Erythroblast (primary cell): ENCODE measurements at places on chromosomes 7 and 10.

DNA sequence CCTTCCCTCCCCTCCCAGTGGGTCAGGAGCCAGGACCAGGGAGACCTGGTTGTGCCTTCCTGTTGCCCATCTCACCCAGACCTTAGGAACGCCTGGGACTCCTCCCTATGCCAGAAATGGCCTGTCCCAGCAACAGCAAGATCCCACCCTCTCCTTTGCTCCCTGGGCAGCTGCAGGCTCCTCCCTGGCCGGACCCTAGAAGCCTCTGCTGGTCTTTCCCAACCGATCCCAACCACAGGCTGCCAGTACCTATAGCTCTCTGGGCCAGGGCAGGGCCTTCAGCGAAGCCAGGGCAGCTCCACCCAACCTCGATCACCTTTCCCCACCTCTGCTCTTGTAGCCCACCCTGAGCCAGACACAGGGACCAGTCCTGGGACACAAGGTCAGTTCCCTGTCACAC, 21.9 kb downstream of the LDB3 start:
- DNase-seq: no peak

- no peak for DNase-seq
These were observed 528.5 kb upstream of the MGMT start for GRCh38 chr10:128938558-128938957.

DNA sequence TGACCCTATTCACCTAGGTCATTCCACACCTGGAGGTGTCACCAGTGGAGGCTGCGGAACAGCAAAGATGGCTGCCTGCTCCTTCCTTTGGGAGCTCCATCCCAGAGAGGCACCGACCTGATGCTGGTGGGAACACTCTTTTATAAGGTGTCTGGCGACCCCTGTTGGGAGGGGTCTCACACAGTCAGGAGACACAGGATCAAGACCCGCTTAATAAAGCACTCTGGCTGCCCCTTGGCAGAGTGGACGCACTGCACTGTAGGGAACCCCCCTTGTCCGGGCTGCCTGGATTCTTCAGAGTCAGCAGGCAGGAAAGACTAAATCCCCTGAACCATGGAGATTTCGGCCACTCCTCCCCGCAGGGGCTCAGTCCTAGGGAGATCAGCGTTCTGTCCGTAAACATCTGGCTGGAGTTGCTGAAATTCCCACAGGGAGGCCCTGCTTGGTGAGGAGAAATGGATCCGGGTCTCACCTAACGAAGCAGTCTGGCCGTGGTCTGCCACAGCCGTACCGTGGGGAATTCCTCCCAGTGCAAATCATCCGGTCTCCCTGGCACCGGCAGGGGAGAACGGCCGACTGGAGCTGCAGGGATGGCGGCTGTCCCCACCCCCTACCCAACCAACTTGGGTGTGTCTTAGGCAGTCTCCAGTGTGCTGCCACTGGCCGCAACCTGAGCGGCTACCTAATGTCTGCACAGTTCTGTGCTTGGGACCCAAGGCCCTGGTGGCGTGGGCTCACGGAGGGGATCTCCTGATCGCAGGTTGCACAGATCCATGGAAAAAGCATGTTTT, 66.1 kb downstream of the LSMEM1 start:
- peak; percentile 2 for DNase-seq

GRCh38 chr10:89556600-89556999, 21.2 kb upstream of the SLC16A12 start:
- no peak for DNase-seq

GRCh38 chr7:27969346-27969745, 211.2 kb downstream of the JAZF1 start:
- no peak for DNase-seq

DNA sequence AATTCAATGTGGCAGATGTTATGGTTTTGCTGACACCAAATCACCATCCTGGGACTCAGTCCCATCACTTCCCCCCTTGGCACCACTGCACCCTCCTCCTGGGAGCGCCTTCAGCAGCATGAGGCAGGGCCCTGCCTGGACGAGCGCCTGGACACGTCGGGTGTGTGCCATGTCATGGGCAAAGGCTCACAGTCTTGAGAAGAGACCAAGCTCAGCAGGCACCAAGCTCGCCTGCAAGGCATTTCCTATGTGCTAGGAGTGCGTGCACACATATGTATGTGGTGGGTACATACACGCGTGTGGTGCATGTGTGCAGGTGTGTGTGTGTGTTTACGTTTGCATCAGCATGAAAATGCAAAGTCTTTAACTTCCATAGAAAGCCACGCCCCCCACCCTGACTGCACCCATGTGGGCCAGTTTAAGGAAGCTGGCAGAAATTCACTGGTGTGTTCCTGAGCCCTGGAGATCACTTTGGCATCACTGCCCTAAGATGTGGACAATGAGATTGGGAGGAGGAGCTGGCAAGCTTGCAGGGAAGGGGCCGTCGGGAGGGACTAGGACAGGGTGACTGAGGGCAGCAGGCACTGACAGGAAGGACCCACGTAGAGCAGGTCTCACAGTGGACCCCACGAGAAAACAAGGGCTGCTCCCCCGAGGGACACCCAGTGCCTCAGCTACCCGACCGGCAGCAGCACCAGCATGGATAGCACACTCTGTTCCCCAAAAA, 169.9 kb upstream of the PPP2R2D start:
- DNase-seq: no peak

- DNase-seq: peak; percentile 21
These were observed 34.4 kb upstream of the AGR3 start for GRCh38 chr7:16916105-16916639.

- DNase-seq: no peak
These were observed 316.8 kb upstream of the CHRM2 start for GRCh38 chr7:136551618-136552017.

GRCh38 chr10:49158404-49158803, 24.6 kb upstream of the FAM170B start:
- DNase-seq: no peak

GRCh38 chr7:77822269-77822668, 23.7 kb downstream of the PHTF2 start:
- DNase-seq: peak; percentile 65

- no peak for DNase-seq
These were observed 148.4 kb downstream of the KLF6 start for GRCh38 chr10:3636356-3637181.

DNA sequence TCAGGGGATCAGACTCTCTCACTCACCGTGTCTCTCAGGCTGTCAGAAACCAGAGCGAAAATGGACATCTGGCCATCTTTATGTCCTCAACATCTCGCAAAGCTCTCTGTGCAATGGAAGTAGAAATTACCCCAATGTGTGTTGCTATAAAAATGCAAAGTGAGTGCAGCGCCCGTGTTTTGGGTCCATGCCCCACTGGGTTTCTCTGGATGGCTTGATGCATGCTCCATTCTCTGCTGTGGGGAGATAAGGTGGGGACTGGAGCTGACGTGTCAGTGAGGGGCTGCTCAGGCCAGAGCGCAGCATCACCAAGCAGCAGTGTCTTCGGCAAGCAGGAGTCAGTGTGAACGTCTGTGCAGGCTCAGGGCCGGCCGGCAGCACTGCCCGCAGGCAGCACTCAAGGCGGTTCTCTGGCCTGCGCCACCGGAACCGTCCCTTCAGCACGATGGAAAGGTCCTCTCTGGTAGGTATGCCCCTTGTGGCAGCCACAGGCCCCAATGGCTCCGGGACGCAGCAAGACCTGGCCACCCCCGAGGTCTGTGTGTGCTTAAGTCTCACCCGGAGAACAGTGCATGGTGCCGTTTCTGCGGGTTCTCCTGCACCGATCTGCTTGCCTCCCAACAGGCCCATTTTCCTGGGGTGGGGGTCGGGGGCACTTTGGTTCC, 30.2 kb downstream of the WDR86 start:
- DNase-seq: no peak

DNA sequence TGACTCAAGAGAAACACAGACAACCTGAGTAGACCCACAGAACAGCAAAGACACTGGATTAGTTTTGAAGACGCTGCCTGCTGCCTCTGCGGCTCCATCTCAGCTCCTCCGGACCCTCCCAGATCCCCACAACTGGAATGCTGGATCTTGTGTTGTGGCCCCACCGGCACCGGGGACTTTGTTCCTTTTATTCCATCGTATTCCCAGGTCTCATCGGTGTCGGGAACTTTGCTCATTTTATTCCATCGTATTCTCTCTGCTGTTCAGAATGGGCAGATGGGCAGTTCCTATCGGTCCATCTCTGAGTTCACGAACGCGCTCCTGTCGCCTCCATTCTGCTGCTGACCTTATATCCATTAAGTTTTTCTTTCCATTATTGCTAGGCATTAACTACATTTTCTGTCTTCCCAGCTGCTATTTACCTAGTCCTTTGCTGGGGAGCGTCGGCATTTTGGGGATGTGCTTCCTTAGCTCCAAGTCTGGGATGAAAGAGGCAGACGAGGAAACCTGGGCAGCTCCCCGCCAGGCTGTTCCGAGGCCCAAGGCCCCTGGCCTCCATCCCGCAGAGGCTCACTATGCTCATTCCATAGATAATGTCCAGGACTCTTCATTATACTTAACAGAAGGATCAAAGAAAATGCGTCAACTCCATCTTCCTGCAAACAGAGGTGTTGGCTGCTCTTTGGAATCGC, 192.4 kb downstream of the MAD1L1 start:
- no peak for DNase-seq

DNA sequence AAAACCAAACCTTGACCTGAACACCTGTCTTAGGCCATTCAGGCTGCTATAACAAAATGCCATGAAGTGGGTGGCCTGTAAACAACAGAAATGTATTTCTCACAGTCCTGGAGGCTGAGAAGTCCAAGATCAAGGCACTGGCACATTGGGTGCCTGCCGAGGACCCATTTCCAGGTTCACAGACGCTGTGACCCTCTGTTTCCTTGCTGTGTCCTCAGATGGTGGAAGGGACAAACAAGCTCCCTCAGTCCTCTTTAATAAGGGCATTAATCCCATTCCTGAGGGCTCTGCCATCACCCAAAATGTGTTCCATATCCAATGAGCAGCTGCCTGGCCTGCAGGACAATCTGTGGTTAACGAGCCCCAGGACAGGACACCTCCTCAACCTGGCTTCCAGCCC, 67.6 kb downstream of the ITGB1 start:
- no peak for DNase-seq

- DNase-seq: no peak
These were observed 234.4 kb upstream of the SLC26A5 start for GRCh38 chr7:103680161-103681144.

- no peak for DNase-seq
These were observed 61.1 kb upstream of the C10orf90 start for GRCh38 chr10:126731610-126731990.

GRCh38 chr10:116240157-116240950, 32.7 kb downstream of the GFRA1 start:
- DNase-seq: no peak

DNA sequence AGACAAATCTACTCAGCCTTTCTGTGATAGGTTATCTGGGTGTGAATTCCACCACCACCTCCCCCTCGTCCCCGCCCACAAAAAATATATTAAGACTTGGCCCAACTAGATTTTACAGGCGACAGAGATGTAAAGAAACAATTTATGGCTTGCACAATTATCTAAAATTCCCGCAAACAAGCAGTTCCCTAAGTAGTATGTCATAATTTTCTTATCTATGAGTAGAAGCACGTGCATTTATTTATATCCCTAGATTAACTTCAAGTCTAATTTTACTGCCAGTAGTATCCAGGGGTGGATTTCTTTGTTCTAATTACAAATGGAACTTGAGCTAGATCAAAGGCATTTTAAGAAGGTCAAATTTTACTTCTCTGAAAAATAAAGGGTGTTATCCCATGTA, 1.7 kb downstream of the TSPAN12 start:
- DNase-seq: no peak
